ENCODE measurements at places on chromosomes 2 and 18.

DNA sequence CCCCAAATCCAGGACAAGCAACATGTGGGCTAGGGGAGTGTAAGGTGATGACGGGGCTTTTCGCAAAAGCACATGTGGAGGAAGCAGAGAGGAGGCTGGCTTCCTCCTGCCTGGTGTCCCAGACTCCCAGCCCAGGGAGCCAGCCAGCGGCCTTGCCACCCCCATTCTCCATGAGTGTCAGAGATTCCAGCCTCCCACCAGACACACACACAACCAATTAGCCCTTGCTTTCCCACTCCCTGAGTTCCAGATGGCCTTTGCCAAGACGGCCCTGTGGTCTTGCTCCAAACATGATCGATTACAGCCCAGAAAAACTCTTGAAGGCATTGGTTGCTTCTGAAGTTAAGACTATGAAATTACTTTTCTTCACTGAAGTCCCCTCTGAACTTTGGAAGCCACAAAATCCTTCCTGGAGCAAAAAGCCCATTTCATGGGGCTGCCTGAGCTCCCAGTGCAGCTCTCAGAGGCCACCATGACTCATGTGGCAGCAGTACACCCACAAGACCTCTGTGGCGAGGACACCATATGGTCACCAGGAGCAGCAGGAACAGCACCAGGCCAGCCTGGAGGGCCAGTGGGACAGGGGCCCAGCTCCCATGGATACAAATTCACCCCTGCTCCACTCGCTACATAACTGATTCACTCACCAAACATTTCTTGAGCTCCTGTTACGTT lies 69.1 kb upstream of the PID1 start:
- DNase-seq = no peak

- no peak for DNase-seq
Observed at GRCh38 chr2:119062179-119062578, 96.4 kb downstream of the C1QL2 start.

GRCh38 chr2:65300134-65300760 lies 72.6 kb downstream of the ACTR2 start:
- DNase-seq = no peak

GRCh38 chr2:174597009-174597344 lies 627 bp downstream of the WIPF1 start:
- DNase-seq = no peak

DNA sequence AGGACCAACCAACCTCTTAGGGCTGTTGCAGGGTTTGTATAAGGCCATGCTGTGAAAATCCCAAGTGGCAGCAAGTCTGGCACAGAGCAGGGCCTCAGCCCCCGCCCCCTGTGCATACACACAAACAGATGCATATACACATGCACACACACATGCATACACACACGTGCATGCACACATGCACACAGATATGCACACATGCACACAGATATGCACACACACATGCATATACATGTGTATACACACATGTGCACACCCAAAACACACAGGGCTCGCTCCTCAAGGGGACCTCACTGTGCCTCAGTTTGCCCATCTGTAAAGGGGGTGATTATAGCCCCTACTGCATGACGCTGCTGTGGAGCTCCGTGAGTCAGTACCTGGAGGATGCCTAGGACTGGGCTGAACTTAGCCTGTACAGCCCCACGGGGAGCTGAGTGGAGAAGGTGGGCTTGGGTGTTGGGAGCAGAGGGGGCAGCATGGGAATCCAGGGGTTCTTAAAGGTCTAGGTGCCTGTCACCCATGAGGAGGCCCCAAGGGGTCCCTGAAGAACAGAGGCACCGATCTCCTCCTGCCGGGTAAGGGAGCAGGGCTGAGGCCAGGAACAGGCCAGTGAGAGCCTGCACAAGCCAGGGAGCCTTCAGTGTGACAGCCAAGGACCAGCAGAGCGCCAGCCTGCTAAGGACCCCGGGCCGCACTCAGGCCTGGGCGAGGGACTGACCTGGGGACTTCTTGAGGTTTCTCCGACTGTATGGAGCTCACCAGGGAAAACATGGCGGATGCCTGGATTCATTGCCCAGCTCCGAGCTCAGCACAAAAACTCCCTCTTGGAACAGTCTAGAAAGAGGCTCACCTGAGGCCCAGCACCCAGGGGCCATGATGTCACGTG lies 24.0 kb upstream of the ALPI start:
- DNase-seq = no peak

- no peak for DNase-seq
Observed at GRCh38 chr2:19883486-19883885, 18.3 kb downstream of the TTC32 start.

GRCh38 chr2:79950526-79950925 lies 354.0 kb downstream of the LRRTM1 start:
- DNase-seq = no peak

DNA sequence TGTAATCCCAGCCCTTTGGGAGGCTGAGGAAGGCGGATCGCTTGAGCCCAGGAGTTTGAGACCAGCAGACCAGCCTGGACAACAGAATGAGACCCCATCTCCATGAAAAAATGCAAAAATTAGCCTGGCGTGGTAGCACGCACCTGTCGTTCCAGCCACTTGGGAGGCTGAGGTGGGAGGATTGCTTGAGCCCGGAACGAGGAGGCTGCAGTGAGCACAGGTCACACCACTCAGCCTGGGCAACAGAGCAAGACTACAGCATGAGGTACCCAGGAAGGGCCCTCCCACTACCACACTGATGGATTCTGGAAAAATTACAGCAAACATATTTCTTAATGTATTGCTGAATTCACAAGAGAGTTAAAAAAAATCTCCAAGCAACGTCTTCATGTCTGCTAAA lies 56.3 kb upstream of the HPCAL1 start:
- DNase-seq = no peak

GRCh38 chr2:68741805-68742306 lies 7.2 kb downstream of the ARHGAP25 start:
- peak; percentile 45 for DNase-seq

GRCh38 chr2:199705538-199705937 lies 145.5 kb downstream of the FTCDNL1 start:
- no peak for DNase-seq

- no peak for DNase-seq
Observed at GRCh38 chr2:229831805-229832509, 89.9 kb downstream of the TRIP12 start.

DNA sequence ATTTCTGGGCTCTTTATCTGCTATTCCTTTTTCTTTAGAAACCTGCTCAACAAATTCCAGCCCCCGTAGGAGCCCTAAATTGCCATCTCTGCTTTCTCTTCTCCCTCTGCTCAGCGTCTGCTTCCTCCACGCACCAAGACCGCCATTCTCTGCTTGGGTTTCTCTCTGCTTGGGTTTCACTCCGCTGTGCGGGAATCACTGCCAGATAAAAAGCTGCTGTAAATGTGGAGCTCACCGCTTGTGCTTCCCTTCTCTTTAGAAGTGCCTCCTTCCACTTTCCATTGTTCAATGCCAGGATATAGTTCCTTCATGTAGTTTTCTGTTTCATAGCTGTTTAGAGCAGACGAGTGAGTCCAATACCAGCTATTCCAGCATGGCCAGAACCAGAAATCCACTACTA lies 45.9 kb downstream of the TMEM237 start:
- DNase-seq = no peak

DNA sequence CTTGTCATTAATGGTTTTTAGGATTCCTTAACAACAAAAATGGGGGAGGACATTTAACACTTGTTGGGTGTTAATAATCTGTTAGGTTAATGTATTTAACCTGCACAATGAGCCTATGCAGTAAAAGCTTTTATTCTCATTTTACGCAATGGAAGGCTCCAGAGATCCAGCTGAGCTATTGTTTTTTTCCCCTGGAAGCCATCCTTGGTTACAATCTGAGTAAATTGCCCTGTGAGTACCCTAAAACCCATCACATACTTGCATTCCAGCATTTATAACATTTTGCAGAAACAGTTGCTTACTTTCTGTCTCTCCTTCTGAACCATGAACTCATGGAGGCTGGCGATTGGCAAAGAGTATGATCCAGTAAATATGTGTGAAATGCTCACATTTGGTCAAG lies 30.2 kb upstream of the DOCK10 start:
- DNase-seq = no peak

DNA sequence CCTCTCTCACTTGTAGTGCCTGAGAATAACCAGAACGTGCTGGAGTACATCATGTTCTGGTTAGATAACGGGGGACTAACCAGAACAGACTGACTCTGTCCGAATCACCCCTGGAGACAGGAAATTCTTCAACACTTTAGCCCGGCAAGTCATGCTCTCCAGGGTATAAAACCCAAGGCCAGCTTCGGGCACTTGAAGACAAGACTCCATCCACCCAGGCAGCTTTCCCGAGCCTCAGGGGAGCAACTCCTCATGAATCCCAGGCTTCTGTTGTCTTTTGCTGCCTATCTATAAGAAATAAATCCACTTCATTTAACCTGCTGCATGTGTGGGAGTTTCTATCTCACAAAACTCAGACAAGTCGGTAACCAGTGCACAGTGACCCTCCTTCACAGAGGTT lies 99.6 kb downstream of the KCNF1 start:
- DNase-seq = no peak

DNA sequence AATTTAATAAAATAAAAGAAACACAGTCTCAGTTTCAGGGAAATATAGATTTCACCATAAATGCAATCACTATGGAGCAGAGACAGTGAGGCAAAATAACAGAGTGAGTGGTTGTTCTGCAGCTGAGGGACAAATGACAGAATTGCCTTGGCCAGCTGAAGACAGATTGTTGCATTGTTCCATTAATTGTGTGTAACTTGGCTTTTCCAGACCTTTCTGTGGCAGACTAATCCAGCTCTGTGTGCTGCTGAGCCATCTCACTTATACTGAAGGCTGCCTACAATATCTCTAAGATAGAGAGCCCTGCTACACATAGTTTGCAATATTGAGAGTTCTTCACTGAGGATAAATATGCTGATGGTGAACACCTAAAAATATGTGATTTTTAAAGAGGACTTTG lies 11.5 kb downstream of the LRRTM1 start:
- DNase-seq = no peak

- no peak for DNase-seq
Observed at GRCh38 chr2:58803192-58803591, 562.1 kb upstream of the FANCL start.

- no peak for DNase-seq
Observed at GRCh38 chr2:120759543-120760331, 24.1 kb downstream of the GLI2 start.

- DNase-seq = no peak
Observed at GRCh38 chr2:19073522-19073921, 284.9 kb downstream of the OSR1 start.

- DNase-seq = no peak
Observed at GRCh38 chr2:109690822-109691541, 76.8 kb downstream of the SOWAHC start.

DNA sequence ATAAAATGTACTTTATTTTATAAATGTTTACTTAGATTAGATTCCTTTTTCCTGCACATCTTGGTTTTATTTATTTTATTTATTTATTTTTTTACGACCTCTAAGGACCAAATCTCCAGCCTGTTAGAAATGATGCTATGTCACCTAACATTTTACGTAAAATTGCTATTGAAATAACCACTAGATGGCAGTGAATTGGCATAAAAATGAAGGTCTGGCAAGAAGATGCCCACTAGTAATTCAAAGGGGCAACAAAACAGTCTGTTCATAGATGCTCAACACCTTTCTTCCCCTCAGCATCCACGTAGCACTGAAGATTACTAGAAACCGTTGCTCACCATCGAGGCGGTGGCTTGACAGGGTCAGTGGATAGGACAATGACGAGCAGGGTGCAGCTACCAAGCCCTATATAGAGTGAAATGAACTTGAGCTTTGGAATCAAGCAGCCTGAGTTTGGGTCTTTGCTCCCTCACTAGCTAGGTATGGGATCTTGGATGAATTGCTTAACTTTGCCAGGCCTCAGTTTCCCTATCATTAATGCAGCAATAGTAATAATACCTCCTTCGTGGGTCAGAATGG lies 128.7 kb upstream of the L3MBTL4 start:
- DNase-seq = peak; percentile 62

DNA sequence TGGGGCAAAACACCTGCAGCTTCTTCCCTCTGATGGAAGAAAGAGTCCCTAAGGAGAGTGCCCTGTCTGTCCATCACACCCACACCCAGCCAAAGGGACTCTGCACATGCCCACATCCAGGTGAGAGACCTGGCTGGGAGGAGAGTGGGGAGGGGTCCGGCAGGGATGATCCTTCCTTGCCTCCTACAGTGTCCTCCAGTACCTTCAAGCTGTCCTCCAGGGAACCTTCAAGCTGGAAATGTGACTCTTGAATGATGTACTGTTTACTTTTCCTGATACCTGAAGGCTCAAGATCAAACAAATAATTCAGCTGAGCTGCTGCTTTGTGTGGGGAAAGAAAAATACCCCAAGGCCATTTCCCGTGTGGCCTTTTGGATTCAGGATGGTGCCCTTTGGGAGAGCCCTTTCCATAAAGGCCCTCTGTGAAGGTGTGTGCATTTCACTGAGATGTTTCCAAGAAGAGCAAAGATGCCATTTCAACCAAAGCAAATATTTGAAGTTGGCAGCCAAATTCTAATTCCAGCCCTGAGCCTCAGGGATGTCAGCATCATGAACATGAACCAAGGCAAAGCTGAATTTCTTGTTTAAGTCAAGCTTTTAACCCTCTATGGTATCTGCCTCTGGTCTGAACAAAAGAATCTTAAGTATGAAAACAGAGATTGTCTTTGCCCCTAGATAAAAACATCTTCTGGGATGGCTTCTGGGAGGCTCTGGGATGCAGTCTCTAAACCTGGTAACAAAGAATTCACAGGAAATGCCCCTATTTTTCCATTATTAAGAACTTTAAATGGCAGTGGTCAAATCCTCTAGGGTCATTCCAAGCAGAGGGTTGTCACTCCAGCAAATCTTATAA lies 11.1 kb downstream of the EVA1A start:
- DNase-seq = no peak

GRCh38 chr2:231134910-231135655 lies 10.2 kb upstream of the HTR2B start:
- DNase-seq = no peak

- DNase-seq = no peak
Observed at GRCh38 chr2:28469947-28470535, 25.8 kb upstream of the PLB1 start.

- DNase-seq = no peak
Observed at GRCh38 chr18:34911661-34912384, 129.4 kb upstream of the MAPRE2 start.

GRCh38 chr2:235668782-235669181 lies 174.9 kb downstream of the AGAP1 start:
- no peak for DNase-seq

GRCh38 chr2:156379714-156380113 lies 47.2 kb upstream of the NR4A2 start:
- DNase-seq = no peak

DNA sequence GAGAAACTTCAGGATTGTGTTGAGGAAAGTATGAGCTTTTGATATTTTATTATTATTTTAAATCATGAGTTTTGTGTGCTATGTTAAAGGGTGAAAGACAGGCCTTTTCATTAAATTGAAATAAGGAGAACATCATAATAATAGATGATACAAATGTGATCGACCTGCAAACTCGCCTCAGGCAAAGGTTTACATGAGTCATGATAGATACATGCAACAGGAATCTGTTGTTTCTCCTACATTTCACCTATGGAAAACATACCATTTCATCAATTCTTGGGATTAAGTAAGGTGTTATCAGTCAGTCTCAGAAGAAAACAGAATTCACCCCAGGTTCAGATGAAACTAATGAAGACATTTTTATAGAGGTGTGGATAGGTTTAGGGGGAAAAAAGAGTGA lies 1992.5 kb upstream of the PIK3C3 start:
- DNase-seq = no peak

GRCh38 chr2:74028741-74029140 lies 44.0 kb downstream of the TET3 start:
- DNase-seq = no peak
